GM23248 (cell line): ENCODE measurements at places on chromosomes 11 and 22. TPM values are rescaled to one million over a fixed set of nuclear protein-coding genes. Genes with fewer than 3 reads are reported as not detected.
A peak's percentile ranks its signal among the peaks of the same experiment; 100 is the strongest.

DNA sequence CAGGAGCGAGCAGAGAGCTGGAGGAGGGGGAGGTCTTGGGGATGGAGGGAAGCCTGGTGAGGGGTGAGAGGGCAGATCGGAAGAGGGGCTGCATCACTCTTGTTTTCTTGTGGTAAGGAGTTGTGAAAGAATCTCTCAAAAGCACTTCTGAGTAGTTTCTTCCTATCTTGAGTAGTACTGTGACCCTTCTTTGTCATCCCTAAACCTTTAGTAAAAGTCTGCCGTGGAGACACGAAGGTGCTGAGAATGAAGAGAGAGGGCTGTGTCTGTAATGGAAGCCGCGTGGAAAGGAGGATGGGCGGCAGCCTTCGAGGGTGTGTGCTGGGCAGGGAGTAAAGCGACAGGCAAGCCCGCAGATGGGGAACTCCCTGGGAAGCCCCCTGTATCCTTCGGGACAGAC is 237.8 kb downstream of the TBC1D22A start:
- H3K36me3 ChIP-seq = no peaks in the 10 kb centered on the region; the same call in 1 of the 2 replicates
- no peaks in the 10 kb centered on the region for H3K27me3 ChIP-seq

DNA sequence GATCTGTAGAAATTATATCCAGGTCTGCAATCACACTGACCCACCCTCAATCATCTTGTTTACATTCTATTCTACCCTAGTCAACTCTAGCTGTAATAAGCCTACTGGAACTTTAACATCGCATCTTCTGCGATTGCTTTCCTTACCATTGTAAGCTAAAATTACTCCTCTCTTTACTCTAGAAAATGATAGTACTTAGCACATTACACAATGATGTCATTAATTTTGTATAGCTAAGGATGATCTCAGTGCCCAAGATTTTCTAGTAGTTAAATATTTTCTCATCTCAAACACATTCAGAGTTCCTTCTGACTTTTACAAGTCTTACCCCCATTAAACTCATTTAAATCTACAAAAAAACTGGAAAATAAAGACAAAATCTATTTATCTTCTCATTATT is 39.6 kb upstream of the CTSC start:
- H3K36me3 ChIP-seq = no peaks in the 10 kb centered on the region
- peaks cover 8% of the 10 kb centered on the region for H3K4me1 ChIP-seq
- H3K27ac ChIP-seq = no peak overlapping the region
- H3K4me3 ChIP-seq = no peak overlapping the region
- no peaks in the 10 kb centered on the region for H3K27me3 ChIP-seq
- peak; percentile 28 for DNase-seq

Gene GDPD4
- total RNA-seq = not detected in 2 replicates

DNA sequence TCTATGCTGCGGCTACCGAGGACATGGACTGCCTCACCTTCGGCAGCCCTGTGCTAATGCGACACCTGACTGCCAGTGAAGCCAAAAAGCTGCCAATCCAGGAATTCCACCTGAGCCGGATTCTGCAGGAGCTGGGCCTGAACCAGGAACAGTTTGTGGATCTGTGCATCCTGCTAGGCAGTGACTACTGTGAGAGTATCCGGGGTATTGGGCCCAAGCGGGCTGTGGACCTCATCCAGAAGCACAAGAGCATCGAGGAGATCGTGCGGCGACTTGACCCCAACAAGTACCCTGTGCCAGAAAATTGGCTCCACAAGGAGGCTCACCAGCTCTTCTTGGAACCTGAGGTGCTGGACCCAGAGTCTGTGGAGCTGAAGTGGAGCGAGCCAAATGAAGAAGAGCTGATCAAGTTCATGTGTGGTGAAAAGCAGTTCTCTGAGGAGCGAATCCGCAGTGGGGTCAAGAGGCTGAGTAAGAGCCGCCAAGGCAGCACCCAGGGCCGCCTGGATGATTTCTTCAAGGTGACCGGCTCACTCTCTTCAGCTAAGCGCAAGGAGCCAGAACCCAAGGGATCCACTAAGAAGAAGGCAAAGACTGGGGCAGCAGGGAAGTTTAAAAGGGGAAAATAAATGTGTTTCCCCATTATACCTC is 3.3 kb downstream of the FEN1 start:
- no peaks in the 10 kb centered on the region for H3K36me3 ChIP-seq
- no peak overlapping the region for H3K4me3 ChIP-seq
- no peak overlapping the region for H3K27ac ChIP-seq

DNA sequence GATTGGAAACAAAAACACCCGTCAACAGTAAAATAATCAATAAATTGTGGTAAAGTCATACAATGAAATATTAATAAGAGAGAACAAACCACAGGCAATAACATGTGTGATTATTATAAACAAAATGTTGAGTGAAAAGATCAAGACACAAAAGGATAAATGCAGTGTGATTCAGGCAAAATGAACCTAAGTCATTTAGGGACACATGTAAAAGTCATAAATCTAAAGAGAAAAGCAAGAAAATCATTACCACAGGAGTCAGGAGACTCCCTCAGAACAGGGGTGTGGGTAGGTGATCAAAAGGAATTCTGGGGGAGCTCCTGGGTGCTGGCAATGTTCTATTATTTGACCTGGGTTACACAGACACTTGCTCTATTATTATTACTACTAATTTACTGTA is 47.9 kb upstream of the PPP2R1B start:
- no peaks in the 10 kb centered on the region; the same call in 1 of the 2 replicates for H3K36me3 ChIP-seq
- no peak overlapping the region for H3K27ac ChIP-seq
- H3K27me3 ChIP-seq = no peaks in the 10 kb centered on the region
- no peak overlapping the region for H3K4me3 ChIP-seq

Gene KRTAP5-1
- total RNA-seq = not detected in 2 replicates

Gene CABP2
- total RNA-seq = not detected in 2 replicates

Gene POU2AF3
- total RNA-seq = not detected in 2 replicates

GRCh38 chr11:129377739-129378138 is 2.1 kb downstream of the BARX2 start:
- H3K4me1 ChIP-seq = 0 out of 2 replicates have a peak, but pooled peaks cover 9% of the 10 kb centered on the region
- H3K4me3 ChIP-seq = no peak overlapping the region
- no peak for DNase-seq
- no peaks in the 10 kb centered on the region for H3K36me3 ChIP-seq
- no peak overlapping the region for H3K27ac ChIP-seq

DNA sequence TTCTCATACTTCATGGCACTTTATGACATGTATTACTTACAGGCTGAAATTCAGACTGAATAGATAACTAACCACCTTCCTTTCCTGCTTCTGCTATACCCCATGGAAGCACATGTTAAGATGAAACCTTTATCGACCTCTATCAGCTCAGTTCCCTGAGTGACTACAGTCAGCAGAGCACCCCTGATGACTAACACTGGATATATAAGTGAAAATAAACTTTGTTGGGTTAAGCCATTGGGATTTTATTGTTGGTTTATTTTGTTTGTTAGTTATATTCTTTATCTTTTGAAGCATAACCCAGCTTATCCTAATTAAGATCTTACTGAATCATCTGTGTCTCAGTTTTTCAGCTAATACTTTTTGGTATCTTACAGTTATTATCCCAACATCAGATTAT is 23.0 kb upstream of the MAML2 start:
- H3K36me3 ChIP-seq = peaks cover 36% of the 10 kb centered on the region
- DNase-seq = no peak
- H3K27ac ChIP-seq = no peak overlapping the region
- H3K4me3 ChIP-seq = no peak overlapping the region
- peaks cover 9% of the 10 kb centered on the region for H3K4me1 ChIP-seq
- H3K27me3 ChIP-seq = no peaks in the 10 kb centered on the region

GRCh38 chr11:94658386-94658785 is 91.2 kb downstream of the PIWIL4 start:
- H3K27me3 ChIP-seq = no peaks in the 10 kb centered on the region
- DNase-seq = no peak
- no peaks in the 10 kb centered on the region for H3K36me3 ChIP-seq
- no peak overlapping the region for H3K4me3 ChIP-seq

Gene SNX32
- total RNA-seq = not detected in 2 replicates

- DNase-seq = no peak
- H3K4me1 ChIP-seq = no peaks in the 10 kb centered on the region
- H3K36me3 ChIP-seq = no peaks in the 10 kb centered on the region
- H3K27ac ChIP-seq = no peak overlapping the region
- H3K27me3 ChIP-seq = 0 out of 2 replicates have a peak, but pooled peaks cover 4% of the 10 kb centered on the region
These were observed 125.0 kb downstream of the KCNQ1 start for GRCh38 chr11:2569731-2570210.
